Karpas-422 (cell line): ENCODE measurements at places on chromosomes 13 and 19. TPM values are rescaled to one million over a fixed set of nuclear protein-coding genes. Genes with fewer than 3 reads are reported as not detected.
A peak's percentile ranks its signal among the peaks of the same experiment; 100 is the strongest.

DNA sequence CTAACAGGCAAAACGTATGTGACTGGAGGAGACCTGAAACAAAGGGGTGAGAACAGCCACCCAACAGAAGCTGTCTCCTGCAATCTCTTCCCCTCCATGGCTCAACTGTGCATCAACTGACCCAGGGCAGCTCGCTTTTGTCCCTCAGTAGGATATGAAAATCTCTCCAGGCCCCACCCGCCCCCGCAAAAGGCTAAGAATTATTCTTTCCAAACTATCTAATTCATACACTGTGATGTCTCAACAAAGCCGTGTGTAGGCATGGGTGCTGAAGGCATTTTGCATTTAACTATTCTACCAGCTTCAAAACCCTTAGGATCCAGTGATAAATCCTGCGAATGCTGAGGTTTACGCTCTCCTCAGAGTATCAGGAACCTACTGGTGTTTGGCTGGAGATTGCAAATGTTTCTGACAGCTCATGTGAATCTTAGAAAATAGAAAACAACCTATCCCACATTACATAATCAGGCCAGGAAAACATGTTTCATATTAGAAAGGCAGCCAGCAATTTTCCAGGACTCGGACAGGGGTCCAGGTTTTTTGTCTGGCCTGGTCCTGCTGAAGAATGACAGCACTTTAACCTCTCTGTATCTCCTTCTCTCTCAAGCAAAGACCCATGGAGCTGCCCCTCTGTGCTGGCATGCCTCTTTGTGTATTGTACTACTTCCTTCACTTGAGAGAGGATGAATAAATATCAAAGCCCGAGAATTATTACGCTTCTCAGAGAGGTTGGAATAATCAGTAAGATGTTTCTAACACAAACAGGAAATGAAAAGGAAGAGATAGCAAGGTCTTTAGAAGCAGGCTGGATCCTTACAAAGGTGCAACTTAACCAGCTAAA is 17.3 kb downstream of the DHRS12 start:
- DNase-seq, result no peak

GRCh38 chr19:58409010-58409790 is 751 bp downstream of the ZNF584 start:
- DNase-seq, result peak; percentile 87

- no peak for DNase-seq
These were observed 17.8 kb downstream of the KCTD15 start for GRCh38 chr19:33814181-33815165.

GRCh38 chr19:11612816-11613511 is 15.7 kb downstream of the ZNF627 start:
- no peak for DNase-seq

DNA sequence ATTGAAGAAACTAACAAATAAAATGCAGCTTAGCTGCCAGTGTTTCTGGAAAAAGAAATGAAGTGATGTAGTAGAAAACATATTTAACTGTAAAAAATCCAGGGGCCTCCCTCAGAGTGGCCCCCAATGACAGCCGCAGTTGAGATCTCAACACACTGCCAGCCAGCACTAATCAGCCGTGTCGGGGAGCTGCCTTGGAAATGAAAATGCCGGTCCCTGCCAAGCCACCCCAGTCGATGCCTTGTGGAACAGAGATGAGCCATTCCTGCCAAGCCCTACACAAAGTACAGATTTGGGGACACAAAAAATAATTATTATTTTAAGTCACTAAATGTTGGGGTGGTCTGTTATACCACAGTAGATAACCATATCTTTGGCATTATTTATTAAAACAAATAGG is 1342.4 kb downstream of the EFNB2 start:
- DNase-seq, result no peak

GRCh38 chr13:50215399-50215798 is 200.2 kb downstream of the KCNRG start:
- no peak for DNase-seq

DNA sequence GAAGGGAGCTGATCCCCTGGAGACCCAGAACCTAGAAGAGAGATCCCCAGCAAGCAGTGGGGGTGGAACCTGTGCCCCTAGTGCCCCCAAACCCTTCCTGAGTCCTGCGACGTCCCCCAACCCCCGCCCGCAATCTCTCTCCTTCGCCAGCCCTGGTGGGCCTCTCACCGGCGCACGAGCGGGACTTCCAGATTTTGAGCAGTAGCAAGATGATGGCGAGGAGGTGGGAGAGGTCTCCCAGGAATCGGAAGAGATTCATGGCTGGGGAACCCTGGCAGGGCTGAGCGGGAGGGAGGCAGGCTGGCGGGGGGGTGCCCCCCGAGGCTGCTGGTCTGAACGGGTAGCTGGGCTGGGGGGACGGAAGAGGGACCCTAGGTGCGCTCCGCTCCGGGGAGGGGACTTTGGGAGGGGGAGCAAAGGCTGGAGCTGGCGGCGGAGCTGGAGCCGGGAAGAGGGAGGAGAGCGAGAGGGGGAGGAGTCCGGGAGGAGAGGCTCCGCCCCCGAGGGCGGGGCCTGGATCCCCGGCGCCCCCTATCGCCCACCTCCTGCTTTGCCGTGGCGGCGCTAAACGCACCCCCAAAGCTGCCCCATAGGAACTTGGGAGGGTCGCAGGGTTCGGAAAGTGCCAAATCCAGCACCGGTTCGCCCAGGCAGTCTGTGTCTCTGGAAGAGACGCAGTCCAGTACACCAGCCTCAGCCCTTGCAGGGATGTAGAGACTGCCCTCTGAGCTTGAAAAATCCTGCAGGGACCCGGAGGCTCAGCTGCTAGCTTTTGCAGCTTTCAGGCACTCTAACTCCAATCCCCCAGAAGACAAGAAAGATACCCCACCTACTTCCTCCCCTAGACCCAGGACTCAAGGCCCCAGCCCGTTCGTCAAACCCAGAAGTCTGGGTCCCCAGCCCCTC is at the start of gene KDELR1:
KDELR1 (minus strand) TSS at position 452 of the 906 bp plus-strand sequence; CDS start at position 259, 193 bp downstream.
- DNase-seq, result peak; percentile 86

Gene FFAR3
- not detected in 2 replicates for total RNA-seq

Gene FFAR1
- 0.34 and 2.0 TPM in 2 replicates for total RNA-seq
